WERI-Rb-1 (cell line): ENCODE measurements at places on chromosomes 7 and 10.

- DNase-seq, result no peak
Measured at GRCh38 chr10:13373644-13374043, 25.6 kb upstream of the SEPHS1 start.

- DNase-seq, result no peak
Measured at GRCh38 chr10:123133541-123134342, 2.0 kb upstream of the HMX3 start.

- DNase-seq, result no peak
Measured at GRCh38 chr7:50818324-50818723, 35.6 kb upstream of the GRB10 start.

GRCh38 chr7:81064426-81064825, 145.6 kb upstream of the SEMA3C start:
- peak; percentile 76 for DNase-seq

DNA sequence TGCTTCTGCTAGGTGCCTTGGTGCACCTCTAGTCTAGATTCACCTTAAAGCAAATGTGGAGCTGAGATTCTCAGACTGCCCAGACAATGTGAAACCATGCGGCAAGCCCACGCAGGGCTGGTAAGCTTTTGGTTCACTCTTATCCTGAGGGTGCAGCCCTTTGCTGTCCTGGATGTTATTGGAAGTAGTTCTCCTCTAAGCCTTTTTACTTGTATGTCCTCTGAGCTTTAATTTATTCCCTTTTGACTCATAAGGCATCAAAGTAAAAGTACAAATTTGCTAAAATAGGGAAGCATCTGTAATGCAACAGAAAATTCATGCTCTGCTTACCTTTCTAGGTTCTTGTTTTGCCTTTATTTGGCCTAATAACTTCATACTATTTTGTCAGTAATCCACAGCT, 186.8 kb downstream of the MACC1 start:
- no peak for DNase-seq

DNA sequence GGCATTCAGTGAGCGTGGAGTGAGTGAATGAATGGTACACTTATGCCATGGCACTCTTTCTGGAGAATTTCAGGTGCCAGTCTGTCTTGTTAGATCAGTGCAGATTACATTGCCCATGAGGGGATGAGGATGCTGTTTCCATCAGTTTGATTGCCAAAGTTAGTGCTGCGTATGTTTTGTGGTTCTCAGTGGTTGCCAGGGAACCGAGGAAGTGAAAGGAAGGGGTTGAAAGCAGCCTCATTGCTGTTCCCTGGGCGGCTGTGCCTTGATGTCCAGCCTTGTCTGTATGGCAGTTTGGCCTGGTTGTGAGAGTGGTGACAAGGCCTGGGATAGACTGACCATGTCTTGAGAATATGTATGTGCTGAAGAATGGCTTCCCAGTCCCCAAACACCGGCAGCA, 30.2 kb downstream of the WBP1L start:
- DNase-seq, result no peak

DNA sequence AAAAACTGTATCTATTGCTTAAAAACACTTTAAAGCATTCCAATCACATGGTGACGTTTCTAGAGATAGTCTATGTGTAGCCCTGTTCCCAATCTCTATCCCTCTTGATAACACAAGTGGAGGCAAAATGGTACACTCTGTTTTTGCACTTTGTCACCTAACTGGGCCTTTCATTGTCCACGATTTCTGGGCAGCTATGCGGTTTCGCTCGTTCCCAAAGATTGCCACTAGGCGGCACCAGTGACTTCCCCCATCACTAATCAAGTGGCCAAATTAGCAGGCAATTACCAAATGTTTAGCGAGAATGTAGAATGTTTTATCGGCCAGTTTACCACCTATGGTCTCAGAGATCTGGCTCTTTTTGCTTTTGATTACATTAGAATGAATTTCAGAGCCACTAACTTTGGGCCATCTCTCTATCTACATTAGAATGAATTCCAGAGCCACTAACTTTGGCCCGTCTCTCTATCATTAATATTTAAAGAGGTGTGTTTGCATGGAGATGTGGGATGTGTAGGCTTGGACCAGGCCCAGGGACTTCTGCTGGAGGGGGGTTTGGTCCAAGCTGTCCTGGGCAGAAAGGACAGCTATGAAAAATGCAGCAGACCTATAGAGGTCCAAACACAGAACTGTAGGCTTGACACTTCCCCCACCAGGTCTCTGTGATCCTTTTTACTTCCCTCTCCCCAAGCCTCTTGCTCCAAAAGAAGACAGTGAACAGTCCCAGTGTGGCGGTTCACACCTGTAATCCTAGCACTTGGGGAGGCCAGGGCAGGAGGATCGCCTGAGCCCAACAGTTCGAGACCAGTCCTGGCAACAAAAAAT, 90.1 kb downstream of the EPC1 start:
- DNase-seq, result peak; percentile 25

GRCh38 chr10:126744571-126744970, 74.1 kb upstream of the C10orf90 start:
- DNase-seq, result no peak
